ENCODE measurements at places on chromosomes 4 and X.

DNA sequence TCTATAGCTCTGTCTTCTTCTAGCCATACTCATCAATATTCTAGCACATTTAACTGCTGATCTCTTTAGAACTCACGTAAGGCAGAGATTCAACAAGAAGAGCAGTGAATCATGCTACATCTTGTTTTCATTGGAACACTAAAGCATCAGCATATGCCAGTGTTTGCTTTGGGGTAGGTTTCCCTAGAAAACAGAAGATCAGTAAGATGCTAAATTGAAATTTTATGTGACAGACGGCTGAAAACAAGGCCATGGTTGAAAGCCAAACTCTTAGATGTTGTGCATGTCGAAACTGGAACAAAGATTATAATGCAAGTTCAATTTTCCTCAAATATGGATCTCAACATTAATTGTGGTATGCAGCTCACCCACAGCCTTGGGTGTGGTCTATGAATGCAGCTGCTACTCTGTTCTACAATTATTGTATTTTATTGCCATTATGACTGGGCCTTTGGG, 107.6 kb downstream of the PDLIM5 start:
- no peak for DNase-seq

- DNase-seq, result no peak
These were observed 4.7 kb downstream of the XG start for GRCh38 chrX:2756548-2756947.

DNA sequence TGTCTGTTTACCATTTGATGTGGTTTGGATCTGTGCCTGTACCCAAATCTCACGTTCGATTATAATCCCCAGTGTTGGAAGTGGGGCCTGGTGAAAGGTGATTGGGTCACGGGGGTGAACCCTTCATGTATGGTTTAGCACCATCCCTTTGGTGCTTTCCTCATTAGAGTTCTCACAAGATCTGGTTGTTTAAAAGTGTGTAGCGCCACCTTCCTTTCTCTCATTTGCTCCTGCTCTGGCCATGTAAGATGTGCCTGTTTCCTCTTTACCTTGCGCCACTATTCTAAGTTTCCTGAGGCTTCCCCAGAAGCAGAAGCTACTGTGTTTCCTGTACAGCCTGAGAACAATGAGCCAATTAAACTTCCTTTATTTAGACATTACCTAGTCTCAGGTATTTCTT, 610.7 kb upstream of the ADGRL3 start:
- no peak for DNase-seq

GRCh38 chr4:107600436-107600835, 119.6 kb downstream of the PAPSS1 start:
- DNase-seq, result no peak

GRCh38 chr4:81065446-81065845, 34.9 kb downstream of the BMP3 start:
- no peak for DNase-seq

GRCh38 chrX:46386511-46386910, 158.7 kb downstream of the ZNF674 start:
- DNase-seq, result no peak

Measured in stimulated activated CD4-positive, alpha-beta T cell treated with anti-CD3 and anti-CD28 coated beads, Interleukin-2, amount 100 ng/mL, for 48 hours (primary cell).